ENCODE measurements at places on chromosomes 6 and 20. TPM values are rescaled to one million over a fixed set of nuclear protein-coding genes. Genes with fewer than 3 reads are reported as not detected.

- no peak for DNase-seq
Observed at GRCh38 chr6:132604635-132605152, 15.2 kb upstream of the TAAR5 start.

GRCh38 chr20:59631751-59632540 is 27.6 kb downstream of the PHACTR3 start:
- no peak for DNase-seq

- DNase-seq, result no peak
Observed at GRCh38 chr6:84763003-84763885, 1.2 kb downstream of the TBX18 start.

- DNase-seq, result no peak
Observed at GRCh38 chr6:143528164-143528811, 16.8 kb upstream of the FUCA2 start.

GRCh38 chr6:116611056-116611455 is 5.2 kb upstream of the RSPH4A start:
- no peak for DNase-seq

DNA sequence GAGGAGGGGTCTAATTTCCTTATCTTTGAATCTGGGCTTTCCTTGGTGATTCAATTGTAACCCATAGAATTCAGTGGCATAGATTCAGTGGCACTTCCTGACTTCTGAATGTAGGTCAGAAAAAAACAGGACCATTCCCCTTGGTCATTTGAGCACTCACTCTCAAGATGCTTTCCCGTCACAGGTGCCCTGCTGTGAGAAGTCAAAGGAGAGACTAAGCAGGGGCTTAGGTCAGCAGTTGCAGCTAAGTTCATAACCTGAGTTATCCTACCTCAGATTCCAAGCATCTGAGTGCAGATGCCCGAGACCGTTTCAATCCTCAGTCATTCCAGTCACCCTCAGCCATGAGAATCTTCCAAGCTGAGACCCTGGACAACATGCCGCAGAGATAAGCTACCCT is 506.6 kb downstream of the FRK start:
- DNase-seq, result no peak

GRCh38 chr6:107653183-107653580 is 163.3 kb downstream of the SOBP start:
- no peak for DNase-seq

DNA sequence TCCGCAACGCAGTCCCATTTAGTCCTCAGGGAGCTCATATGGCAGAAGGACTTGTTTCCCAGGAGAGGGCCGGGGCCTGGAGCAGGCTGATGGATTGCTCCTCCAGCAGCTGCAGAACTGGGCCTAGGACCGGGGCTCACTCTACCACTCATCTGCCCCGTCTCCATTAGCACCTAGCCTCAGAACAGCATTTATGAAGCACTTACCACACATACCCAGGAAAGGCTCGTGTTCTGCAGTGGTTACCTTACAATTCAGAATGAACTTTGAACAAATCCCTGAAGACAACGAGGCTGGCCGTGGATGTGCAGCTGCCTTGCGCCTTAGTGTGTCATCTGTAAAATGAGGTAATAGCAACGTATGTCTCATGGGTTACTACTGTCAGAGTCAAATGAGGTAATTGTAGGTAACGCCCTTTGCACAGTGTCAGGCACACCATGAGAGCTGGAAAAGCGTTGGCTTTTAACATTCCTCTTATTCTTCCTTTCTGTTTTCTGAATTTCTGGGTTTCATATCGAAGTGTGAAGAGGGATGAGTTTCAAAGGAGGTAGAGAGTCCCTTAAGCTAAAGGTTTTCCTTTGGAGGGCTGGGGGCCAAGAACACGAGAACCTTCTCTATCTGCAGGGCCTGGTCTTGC is 46.3 kb upstream of the CD93 start:
- DNase-seq, result no peak

GRCh38 chr6:134315189-134315588 is 2.7 kb downstream of the SGK1 start:
- no peak for DNase-seq

- DNase-seq, result no peak
Observed at GRCh38 chr6:156250593-156250992, 526.6 kb upstream of the ARID1B start.

DNA sequence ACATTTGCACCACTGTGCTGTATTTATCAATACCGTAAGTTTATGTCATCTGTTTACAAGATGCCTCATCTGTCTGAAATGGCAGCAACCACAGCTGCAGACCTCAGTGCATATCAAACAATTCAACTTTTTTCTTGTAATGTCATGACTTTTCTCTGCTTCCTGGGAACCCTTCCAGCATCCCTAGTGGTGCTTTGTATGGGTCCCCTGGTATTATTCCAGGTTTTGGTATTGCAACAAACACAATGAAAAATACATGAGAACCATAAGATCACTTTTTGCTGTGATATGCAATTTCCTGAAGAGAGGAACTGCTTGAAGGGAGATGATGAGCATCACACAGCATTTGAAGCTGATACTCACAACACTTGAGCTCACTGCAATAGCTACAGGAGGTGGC is 12.0 kb upstream of the TXNDC5 start:
- DNase-seq, result no peak

Gene KIF25
- polyA plus RNA-seq, result 0.73 TPM

Gene RBM24
- polyA plus RNA-seq, result 348 TPM

Gene OOEP
- polyA plus RNA-seq, result not detected

Gene SSTR4
- polyA plus RNA-seq, result not detected

Gene OR2H2
- polyA plus RNA-seq, result 0.15 TPM
